ENCODE measurements at places on chromosomes 11 and 22.
A peak's percentile ranks its signal among the peaks of the same experiment; 100 is the strongest.

GRCh38 chr22:49715450-49715849, 112.2 kb downstream of the BRD1 start:
- no peak for DNase-seq

DNA sequence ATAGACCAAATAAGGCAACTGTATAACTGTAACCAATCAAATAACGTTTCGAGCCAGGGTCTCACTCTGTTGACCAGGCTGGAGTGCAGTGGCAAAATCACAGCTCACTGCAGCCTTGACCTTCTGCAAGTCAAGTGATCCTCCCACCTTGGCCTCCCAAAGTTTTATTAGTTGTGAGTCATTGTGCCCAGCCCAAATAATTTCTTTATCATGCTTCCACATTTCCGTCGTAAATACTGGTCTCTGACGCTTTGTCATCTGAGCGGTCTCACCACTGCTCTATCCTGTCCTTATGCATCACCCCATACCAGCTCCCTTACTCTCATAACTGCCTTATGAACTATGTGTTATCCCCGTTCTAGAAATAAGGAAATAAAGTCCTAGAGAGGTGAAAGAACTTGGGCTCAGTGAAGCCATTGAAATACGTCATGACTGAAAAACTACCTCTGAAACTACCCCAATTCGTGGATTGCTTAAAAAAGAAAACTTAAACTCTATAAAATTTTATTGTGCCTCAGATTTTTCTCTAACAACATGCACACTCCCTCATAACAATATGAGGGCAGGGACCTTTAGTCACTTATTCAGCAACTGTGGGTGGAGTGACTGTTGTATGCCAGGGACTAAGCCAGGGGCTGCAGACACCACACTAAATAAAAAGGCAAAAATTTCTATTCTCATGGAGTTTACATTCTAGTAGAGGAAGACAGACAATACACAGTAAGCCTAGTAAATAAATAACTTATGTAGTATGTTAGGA, 15.8 kb upstream of the RTN4RL2 start:
- DNase-seq, result peak; percentile 78

DNA sequence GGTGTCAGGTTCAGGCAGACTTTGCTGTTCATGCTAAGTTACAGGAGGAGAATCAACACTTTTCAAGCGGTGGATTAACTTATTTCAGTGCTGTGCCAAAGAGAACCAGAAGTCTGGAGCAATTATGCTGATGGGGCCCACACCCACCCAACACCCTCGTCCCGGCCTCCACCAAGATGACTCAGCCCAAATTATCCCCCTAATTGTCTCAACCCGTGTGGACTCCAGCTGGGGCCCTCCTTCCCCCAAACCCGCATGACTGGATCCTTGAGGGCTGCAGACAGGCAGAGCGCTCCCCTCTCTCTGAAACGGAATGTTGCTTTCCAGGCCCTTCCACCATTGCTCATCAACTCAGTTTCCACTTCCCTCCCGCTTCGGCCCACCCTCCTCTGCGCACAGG, 34.6 kb upstream of the MN1 start:
- no peak for DNase-seq

- DNase-seq, result no peak
Measured at GRCh38 chr11:126132319-126132718, 69.7 kb upstream of the CDON start.

- DNase-seq, result no peak
Measured at GRCh38 chr22:30474683-30475424, 3.0 kb upstream of the SEC14L3 start.

- no peak for DNase-seq
Measured at GRCh38 chr11:28049338-28050216, 58.4 kb downstream of the KIF18A start.

DNA sequence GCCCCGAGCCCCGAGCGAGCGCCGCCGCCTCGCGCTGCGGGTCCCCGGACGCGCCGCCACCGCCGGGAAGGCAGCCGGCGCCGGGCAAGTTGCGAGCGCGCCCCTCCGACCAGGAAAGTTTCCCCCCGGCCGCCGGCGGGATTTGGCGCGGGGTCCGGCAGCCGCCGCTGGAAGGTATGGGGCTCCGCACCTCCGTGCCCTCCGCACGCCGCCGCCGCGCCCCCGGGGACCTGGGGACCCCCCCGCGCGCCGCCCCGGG, 281 bp downstream of the TSPAN18 start:
- no peak for DNase-seq

DNA sequence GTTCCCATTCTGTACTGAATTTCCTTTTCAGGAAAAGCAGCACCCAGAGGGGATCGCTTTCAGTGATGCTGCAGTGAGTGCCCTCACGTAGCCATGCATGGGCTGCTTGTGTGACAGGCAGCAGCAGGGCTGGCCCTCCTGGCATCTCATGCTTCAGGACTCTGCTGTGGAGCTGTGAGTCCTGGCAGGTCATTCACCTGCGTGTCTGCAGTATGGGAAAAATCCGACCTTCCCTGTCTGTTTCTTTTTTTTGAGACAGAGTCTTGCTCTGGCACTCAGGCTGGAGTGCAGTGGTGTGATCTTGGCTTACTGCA, 13.4 kb downstream of the GLB1L2 start:
- DNase-seq, result no peak

GRCh38 chr22:38953091-38953490, 4.3 kb upstream of the APOBEC3A start:
- no peak for DNase-seq

- DNase-seq, result no peak
Measured at GRCh38 chr22:43293259-43293654, 49.9 kb downstream of the SCUBE1 start.

- DNase-seq, result no peak
Measured at GRCh38 chr11:1541474-1542204, 30.4 kb downstream of the DUSP8 start.

Measured in suppressor macrophage treated with lipopolysaccharide for 4 hours (primary cell).